ENCODE measurements at places on chromosomes 11 and 22. TPM values are rescaled to one million over a fixed set of nuclear protein-coding genes. Genes with fewer than 3 reads are reported as not detected.

DNA sequence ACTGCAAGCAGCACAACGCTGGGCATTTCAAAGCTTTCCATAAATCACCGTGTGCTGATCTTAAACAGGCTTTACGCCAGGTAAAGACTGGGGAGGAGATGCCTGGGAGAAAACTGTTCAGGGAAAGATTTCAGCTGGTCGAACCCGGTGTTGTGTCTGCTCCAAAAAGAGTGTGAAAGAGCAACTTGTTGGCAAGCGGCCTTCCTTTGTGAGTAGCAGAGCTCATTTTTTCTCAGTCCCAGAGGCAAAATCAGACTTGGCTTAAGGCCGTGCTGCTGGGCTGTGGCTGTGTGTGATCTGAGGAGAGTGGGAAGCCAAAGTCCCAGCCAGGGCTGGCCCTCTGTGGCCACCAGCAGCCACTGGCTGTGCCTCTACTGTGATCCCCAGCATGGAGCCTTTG, 75.7 kb upstream of the E2F8 start:
- no peak overlapping the region for H3K27ac ChIP-seq
- H3K27me3 ChIP-seq = peaks cover 17% of the 10 kb centered on the region
- DNase-seq = no peak
- no peaks in the 10 kb centered on the region for H3K4me1 ChIP-seq
- H3K4me3 ChIP-seq = no peak overlapping the region

DNA sequence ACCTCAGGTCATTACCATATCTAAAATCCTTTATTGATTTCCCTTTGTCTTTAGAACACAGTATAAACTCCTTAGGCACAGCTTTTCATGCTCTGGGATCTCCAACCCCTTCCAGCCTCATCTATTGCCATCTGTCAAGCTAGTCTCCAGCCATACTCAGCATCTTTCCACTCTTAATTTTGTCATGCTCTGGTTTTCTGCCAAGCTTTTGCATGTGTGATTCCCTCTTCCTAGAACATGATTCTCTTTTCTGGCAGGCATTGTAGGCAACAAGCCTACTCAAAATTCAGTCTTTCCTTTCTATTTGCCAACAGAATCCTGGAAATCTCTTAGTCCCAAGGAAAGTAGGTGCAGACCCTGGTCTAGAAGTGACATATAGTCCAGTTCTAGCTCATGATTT, 35.5 kb upstream of the SLC6A5 start:
- no peaks in the 10 kb centered on the region for H3K4me1 ChIP-seq
- H3K4me3 ChIP-seq = no peak overlapping the region
- H3K27me3 ChIP-seq = peaks cover 5% of the 10 kb centered on the region
- no peak for DNase-seq
- no peak overlapping the region for H3K27ac ChIP-seq

- H3K36me3 ChIP-seq = no peaks in the 10 kb centered on the region
- H3K4me1 ChIP-seq = peaks cover 33% of the 10 kb centered on the region
- no peaks in the 10 kb centered on the region for H3K27me3 ChIP-seq
Measured at GRCh38 chr22:20869234-20869633, 10.4 kb downstream of the SNAP29 start.

DNA sequence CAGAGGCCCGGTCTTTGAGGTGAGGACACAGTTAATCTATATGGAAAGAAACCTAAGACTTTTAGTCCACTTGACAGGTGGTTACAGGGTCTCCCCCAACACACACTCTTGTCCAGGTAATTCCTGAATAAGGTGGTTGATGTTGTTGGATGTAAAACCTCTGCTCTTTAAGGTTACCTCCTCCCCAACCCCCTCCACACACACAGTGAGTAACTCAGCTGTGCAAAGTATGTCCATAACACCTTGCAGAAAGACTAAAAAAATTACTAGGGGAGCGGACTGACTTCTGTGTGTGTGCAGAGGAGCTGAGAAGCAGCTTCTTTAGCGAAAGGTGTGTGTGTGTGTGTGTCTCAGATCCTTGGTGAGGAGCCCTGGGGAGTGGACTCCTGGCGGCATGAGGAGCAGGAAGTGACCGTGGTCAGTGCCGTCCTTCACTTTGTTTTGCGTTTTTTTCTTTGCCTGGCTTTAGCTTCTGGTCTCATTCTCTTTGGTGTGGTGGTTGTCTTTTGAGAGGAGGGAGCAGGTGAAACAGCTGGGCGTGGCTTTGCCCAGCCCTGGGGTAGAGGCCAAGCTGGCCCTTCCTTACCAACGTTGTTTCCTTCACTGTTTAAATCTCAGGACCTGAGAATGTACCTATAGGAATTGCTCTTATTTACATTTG, 1.7 kb downstream of the ZBED4 start:
- H3K27ac ChIP-seq = peak overlapping the region; percentile 93
- peak overlapping the region; percentile 95 for H3K4me3 ChIP-seq
- H3K4me1 ChIP-seq = peaks cover 34% of the 10 kb centered on the region
- DNase-seq = no peak
- H3K27me3 ChIP-seq = peaks cover 7% of the 10 kb centered on the region

DNA sequence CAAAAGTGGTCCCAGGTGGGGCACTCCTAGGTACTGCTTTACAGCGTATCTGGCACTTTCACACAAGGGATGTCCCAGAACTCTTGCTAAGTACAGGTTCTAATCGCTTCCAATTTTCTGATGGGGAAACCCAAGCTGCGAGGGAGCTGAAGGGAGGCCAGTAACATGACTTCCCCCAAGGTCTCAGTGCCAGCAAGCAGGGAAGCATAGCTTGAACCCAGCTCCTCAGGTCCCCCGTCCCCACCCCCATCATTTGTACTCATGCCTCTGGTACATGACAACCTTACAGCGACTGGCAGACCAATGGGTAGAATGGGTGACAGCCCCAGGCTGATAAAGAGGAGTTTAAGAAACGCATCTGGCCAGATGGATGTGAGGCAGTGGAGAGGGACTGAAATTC, 716 bp upstream of the ABCC8 start:
- DNase-seq = no peak
- H3K27me3 ChIP-seq = peaks cover 46% of the 10 kb centered on the region
- H3K4me1 ChIP-seq = no peaks in the 10 kb centered on the region
- H3K27ac ChIP-seq = no peak overlapping the region

Gene NCF4
- total RNA-seq = not detected

Gene IGF2
- 0.72 TPM for total RNA-seq

Gene MMP13
- total RNA-seq = not detected
